ENCODE measurements at places on chromosomes 3 and 15. TPM values are rescaled to one million over a fixed set of nuclear protein-coding genes. Genes with fewer than 3 reads are reported as not detected.

SH3GL3 gene
- not detected for total RNA-seq

ENTPD3 gene
- total RNA-seq: 4.2 TPM

PIERCE2 gene
- total RNA-seq: 3.4 TPM

CHRFAM7A gene
- 4.8 TPM for total RNA-seq

GHSR gene
- total RNA-seq: not detected

SOX14 gene
- total RNA-seq: not detected

CNTN3 gene
- total RNA-seq: 1.5 TPM

INTS14 gene
- 99.4 TPM for total RNA-seq

RTP1 gene
- not detected for total RNA-seq

ACTC1 gene
- 1.1 TPM for total RNA-seq

SMAD3 gene
- total RNA-seq: 46.3 TPM

LRRN1 gene
- total RNA-seq: 28.8 TPM

STARD5 gene
- total RNA-seq: 9.8 TPM

- DNase-seq: no peak
These were observed 55.7 kb downstream of the PCCB start for GRCh38 chr3:136305879-136306278.

DNA sequence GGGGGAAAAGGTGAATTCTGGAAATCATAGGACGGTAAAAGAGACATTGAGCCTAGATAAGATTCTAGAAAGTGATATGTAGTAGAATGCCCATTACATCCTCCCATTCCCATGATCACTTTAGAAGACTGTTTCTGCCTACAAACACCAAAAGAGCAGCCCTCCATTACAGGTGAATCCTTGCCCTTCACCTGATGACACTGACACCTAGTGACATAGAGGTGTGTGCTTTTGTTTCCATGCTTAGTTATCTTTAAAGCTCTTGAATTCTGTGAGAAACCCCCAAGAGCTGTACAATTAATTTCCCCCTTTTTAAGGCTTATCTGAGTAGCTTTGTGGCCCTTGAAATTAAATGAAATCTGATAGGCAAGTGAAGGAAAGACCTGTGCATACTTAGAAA lies 8.3 kb upstream of the BBX start:
- DNase-seq: no peak

- DNase-seq: no peak
These were observed 15.0 kb downstream of the ACAA1 start for GRCh38 chr3:38121832-38122461.

DNA sequence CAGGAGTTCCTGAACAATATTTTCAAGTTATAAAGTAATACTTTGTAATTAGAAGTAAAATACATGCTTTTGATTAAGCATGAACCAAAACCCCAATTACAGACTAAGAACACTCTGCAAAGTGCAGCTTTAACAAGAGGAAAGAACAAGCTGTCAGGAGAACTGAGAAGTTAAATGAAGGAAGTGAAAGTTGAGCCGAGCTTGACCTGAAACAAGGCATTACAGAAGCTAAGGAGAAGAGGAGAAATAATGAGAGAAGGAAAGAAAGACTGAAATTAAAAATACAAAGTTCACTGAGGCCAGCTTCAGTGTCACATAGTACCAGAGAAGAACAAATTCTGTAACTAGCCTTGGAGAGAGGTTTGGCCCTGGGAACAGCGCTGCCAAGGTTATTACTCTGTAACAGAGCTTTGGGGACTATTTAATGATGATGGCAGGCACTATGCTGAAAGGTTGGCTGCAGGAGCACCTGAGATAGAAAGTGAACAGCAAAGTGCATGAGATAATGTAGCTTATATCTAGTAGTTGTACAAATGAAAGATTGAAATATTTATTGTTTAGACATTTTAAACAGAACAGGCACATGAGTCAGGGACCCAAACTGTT lies 241.9 kb upstream of the PEX5L start:
- no peak for DNase-seq

DNA sequence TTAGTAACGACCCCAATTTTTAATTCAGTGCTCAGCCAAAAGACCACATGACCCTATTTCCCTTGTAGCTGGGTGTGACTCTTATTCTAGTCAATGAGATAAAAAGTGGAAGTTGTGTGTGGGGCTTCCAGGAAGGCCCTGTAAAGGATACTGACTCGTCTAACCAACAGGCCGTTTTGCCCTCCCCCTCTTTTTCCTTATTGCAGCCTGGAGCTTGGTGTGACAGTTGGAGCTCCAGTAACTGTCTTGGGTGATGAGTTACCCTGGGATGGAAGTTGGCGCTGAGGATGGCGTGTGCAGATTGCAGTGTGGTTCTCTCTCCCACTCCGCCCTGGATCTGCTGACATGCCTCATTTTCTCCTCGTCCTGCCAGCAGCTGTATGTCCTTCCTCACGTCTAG lies 209.3 kb upstream of the PROK2 start:
- no peak for DNase-seq

GRCh38 chr3:139548801-139549200 lies 9.3 kb upstream of the RBP1 start:
- DNase-seq: no peak

DNA sequence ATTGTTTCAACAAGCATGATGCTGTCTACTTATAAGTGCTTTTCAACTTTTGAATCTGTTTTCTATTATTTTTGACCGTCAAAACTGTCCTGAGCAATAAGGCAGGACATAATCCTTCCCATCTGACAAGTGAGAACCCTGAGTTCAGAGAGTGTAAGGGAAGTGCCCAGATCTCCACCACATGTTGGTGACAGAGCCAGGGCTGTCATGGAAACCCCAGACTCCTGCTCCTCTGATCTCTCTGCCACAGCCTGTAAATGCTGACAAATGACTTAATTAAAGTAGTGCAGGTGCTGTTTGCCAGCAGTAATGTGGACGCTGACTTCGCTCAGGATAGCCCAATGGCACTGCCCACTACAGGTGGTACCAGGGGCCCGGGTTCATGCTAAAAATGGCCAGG lies 40.3 kb downstream of the SPSB4 start:
- no peak for DNase-seq

DNA sequence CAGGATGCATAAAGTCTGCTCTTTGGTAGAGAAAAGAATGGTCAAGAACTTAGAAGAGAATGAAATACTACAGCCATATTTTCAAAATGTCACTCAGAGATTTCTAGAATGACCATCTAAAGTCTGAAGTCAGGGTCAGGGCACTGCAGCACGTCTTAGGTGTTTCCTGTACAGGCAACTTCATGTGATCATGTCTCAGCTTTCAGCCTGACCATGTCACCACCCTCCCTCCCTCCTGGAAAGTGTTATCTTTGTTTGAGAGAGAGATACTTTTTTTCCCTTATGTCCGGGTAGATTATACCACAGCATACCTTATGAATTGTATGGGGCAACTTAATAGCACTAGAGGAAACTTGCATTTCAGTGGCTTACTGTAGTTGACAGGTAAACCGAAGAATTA lies 558.0 kb upstream of the TGFBR2 start:
- DNase-seq: no peak

DNA sequence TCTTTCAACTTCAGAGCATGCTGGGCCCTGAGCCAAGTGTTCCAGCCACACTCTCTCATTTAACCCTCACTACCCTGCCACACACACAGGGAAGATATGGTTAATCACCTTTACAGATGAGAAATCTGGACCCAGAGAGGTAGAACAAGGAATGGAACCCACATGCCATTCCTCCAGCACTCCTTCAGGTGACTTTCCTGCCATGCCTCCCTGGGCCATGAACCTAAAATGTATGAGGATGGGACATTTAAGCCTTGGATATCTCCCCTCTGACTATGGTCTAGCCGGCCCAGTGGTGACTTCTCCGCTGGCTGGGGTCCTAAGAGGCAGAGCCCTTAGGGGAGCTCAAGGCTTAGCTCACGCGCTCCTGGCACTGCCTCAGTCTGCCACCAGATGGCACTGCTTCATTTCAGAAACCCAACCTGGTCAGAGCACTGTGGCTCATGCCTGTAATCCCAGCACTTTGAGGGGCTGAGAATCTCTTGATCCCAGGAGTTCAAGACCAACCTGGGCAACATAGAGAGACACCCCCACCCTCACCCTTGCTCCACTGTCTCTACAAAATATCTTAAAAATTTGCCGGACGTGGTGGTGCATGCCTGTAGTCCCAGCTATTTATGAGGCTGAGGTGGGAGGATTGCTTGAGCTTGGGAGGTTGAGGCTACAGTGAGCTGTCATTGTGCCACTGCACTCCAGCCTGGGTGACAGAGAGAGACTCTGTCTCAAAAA lies 2.2 kb upstream of the DCAF1 start:
- DNase-seq: peak; percentile 77

DNA sequence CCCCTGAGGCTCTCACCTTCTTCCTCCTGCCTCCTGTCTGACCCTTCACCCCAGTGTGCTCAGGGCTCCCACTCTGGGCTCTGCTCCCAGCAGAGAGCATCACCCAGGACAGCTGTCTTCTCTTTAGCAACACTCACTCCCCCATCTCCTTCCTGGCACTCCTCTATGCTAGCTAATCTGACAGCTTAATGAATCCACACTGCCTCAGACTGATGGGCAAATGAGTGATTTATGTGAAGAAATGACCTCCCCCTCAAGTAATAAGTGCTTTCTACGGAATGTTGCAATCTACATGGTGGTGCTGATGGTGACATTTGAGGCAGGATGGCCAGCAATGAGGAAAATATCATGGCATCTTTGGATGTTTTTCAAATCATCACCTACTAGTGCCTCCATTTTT lies 83.6 kb downstream of the LSM3 start:
- DNase-seq: no peak

DNA sequence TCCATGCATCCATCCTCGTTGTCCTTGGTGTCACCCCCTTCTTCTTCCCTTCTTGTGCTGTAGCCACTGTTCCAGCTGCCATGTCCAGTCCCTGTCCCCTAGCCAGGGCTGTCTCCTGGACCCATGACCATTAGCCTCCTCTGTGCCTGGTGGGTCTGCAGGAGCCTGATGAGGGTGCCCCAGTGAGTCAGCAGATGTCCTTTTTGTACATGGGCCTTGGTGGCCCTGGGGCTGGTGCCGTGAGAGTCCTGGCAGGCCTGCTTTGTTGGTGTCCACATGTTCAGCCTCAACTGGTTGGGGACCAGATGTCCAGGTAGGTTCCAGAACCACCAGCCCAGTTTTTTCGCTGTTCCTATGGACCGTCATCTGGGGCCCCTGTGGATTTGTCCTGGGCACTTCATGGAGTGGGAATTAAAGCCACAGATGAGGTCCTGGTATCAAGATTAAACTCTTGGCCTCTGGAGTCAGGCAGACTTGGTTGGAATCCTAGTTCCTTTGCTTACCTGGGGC lies 66.1 kb downstream of the FBLN2 start:
- no peak for DNase-seq

DNA sequence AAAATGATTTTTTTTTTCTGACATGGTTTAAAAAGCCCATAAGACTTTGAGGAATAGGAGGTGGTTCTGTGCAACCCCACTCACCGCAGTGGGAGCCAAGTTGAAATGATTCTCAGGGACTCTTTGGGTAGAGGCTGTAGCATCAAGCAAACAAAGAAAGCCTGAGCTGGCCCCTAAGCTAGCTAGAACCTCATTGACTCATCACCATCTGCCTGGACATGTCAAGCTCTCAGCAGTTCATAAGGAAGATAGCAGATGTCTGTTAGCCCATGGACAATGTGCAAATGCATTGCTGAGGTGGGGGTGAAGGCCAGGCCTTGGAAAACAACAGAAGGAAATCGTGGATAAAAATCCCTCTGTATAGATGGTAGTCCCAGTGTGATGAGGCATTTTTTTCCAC lies 234.8 kb downstream of the NR2F2 start:
- DNase-seq: no peak

DNA sequence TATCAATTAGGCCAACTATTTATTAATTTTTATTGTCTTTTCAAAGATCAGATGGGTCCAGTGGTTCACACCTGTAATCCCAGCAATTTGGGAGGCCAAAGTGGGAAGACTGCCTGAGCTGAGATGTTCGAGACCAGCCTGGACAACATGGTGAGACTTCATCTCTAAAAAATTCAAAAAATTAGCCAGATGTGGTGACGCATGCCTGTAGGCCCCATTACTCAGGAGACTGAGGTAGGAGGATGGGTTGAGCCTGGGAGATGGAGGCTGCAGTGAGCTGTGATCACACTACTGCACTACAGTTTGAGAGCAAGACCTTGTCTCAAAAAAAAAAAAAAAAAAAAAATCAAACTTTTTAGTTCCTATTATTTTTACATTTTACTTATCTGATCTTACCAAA lies 8.2 kb downstream of the AP3S2 start:
- no peak for DNase-seq

DNA sequence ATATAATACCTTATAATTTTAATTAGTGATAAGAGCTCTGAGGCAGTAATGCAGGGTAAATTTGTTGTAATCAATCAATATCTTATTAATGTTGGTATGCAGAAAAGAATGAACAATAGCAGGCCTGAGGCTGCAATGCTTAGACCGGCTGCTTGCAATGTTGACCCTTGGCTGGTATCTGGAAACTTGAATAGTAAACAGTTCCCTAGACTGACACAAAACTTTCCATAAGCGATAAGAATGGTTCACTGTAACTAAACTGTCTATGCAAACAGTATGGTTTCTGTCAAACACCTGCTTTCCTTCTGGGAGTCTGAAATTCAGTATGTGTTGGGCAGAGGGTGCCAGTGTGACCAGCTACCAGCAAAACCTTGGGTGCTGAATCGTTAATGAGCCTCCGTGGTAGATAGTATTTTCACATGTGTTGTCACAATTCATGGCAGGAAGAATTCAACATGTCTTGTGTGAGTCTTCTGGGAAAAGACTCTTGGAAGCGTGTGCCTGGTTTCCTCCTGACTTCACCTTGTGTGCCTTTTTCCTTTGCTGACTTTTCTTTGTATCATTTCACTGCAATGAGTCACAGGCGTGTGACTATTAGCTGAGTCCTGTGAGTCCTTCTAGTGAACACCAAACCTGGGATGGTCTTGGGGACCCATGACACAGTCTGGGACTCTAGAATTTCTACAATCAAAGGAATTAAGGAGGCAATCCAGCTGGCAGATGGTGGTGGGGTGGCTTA lies 30.7 kb upstream of the CLRN1 start:
- DNase-seq: no peak

GRCh38 chr15:74712311-74712710 lies 13.0 kb downstream of the CYP1A1 start:
- DNase-seq: no peak

- DNase-seq: no peak
These were observed 945.6 kb upstream of the GBE1 start for GRCh38 chr3:82707035-82707434.

GRCh38 chr15:76116138-76116885 lies 56.5 kb downstream of the TMEM266 start:
- no peak for DNase-seq

- DNase-seq: no peak
These were observed 372.8 kb upstream of the TBL1XR1 start for GRCh38 chr3:177569875-177570657.

DNA sequence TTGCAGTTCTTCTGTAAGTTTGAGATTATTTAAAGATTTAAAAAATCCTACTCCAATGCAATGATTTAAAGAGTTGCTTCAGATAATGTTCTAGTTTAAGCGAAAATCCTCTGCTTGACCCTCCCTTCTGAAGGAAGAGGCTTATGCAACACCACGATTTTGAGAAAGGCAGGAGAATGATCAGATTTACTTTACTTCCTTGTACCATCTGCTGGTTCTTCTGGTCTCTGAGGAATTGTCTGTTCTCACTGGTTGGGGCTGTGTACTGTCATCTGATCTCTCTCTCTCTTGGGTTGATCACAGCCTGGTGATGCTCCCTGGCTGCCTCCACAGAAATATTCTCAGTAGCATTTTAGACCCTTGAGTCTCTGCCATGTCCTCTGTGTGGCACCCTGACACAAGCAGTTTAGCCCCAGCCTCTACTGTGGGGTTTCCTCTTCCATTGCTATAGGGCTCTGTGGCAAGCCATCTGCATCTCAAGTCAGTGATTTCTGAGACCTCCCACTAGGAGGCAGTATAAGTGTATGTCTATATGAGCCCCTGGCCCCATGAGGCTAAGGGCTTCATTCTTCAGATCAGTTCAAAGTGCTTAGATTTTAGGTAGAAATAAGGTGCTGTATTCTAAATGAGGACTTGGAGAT lies 50.8 kb upstream of the PLAAT1 start:
- peak; percentile 30 for DNase-seq
